GM13977 (cell line): ENCODE measurements at places on chromosomes 11 and 22.

- no peak for DNase-seq
Measured at GRCh38 chr11:118436639-118437207, 431 bp downstream of the KMT2A start.

- DNase-seq: no peak
Measured at GRCh38 chr11:132094598-132094997, 724.2 kb downstream of the NTM start.

DNA sequence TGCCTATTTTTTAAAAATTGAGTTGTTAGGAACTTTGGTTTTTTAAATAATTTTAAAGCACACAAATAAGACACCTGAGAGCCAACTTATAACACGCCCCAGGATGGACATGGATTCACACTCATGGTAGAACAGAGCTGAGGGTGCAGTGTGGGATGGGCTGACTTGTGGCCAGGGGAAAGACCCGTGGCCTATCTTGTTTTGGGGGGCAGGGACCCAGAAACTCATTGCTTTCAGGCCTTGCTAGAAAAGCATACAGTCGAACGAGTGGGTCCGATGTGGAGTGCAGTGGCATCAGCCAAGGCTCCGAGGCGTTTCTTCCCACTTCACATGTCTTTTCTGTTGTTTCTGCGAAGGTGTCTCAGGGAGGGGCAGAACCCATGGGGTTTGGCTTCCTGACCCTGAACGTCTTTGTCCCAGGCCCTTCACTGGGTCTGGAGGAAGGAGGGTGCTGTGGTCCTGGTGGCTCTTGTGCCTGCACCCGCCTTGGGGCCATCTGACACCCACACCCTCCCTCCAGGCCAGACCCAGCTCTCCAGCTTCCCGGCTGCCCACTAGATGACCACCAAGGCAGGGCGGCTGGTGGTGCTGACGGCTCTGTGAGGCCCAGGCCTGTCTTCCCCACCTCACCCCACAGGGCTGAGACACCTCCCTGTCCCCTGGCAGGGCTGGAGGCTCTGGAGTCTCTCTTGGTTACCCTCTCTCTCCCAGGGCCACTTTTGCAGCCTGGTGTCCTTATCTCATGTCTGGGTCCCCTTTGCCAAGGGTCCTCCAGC lies 120.8 kb downstream of the KCNQ1 start:
- no peak for DNase-seq

DNA sequence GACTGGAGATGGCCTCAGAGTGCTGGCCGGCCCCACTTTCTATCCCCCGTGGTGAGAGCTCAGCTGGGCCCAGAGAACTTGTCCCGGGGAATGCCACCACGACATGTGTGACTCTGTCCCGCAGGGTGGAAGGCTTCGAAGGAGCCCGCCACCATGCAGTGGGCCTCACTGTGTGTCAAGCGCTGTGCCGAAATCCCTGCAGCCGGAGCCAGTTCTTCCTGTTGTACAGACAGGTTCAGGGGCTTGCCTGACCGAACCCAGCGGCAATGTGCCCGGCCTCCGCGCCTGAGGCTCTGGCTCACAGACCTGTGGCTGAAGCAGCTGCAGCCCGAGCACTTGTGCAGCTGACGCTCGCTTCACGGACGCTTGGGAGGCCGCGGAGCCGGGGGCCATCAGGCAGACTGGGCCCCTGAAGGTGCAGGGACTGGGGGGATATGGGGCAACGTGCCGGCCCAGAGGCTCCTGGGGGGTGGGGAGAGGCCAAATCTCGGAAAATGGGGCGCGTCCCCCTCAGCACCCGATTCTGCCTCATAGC lies 650 bp downstream of the PPM1F start:
- DNase-seq: no peak
